ENCODE measurements at places on chromosomes 11 and 22.

GRCh38 chr22:32680277-32680676 is 121.2 kb upstream of the TIMP3 start:
- no peak for DNase-seq

- DNase-seq: no peak
Measured at GRCh38 chr11:33722590-33723234, 13.5 kb downstream of the CD59 start.

GRCh38 chr11:110297726-110298300 is 1.4 kb upstream of the RDX start:
- DNase-seq: no peak

- DNase-seq: peak; percentile 85
Measured at GRCh38 chr11:123235117-123235655, 40.1 kb upstream of the CLMP start.

DNA sequence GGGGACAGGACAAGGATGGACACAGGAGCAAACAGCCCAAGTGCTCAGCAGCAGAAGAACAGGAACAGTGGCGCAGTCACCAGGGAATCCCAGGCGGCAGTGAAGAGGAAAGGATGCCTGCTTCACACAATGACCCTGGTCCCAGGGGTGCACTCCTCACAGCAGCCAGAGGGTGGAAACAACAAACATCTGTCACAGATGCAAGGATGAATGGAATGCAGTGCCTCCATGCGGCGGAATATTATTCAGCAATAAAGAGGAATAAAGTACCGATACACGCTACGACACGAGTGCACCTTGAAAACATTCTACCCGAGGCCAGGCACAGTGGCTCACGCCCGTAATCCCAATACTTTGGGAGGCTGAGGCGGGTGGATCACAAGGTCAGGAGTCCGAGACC is 12.7 kb downstream of the CSNK1E start:
- no peak for DNase-seq

GRCh38 chr22:30469165-30469564 is 2.7 kb downstream of the SEC14L3 start:
- DNase-seq: no peak

DNA sequence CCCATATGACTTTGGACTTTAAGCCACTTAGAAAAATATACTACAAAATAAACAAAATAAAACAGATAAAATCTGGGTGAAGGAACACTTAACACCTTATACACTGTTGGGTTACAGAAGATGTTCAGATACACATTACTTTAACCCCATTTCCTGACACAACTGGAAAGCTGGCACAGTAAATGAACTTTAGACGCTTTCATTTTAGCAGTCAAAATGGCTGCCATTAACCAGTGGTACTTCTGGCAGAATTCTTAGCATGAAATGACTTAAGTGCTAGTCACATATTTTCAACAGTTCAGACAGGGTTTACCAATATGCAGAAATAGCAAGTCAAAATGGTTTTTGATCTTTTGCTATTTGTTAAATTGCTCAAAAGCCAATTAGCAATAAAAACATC is 37.9 kb downstream of the PIK3C2A start:
- DNase-seq: no peak

- DNase-seq: no peak
Measured at GRCh38 chr11:33334627-33335026, 77.4 kb downstream of the HIPK3 start.

DNA sequence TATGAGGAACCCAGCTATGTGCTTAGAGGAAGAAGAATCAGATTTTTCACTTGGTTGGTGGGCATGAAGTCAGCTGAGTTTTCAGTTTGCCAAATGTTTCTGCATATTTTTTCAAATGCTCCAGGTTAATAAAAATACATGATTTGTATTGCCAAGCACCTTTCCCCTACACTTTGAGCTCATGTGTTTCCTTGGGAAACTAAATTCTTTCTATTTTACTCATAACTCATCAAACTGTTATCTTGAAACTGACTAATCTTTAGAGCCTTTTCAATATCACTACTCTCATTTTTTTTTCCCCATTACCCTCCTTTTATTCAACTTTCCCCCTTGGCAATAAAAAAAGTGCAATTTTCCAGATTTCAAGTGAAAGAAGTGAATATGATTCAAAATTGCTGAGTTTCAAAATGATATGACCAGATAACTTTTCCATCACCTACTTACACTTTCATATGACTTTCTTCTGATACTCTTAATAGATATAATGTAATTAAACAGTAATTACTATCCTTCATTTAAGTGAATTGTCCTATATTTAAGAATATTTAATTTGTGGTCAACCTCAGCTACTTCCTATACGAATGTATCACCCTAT is 91.9 kb upstream of the SOX6 start:
- no peak for DNase-seq

DNA sequence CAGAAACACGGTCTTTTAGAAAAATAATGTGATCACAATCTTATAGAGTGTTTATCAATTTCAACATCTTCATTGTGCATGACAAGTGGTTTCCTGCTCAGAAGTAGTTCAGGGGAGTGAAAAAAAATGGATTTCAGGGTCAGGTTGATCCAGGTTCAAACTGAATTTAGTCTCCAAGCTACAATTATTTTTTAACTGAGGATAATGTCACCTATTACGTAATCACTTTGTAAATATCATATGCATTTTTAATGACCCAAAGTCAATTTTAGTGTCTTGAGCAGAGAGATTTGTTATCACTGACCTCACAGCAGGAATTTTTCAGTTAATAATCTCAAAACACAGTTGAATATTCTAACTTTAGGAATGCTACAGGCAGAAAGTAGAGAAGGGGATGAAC is 627.2 kb upstream of the LUZP2 start:
- no peak for DNase-seq

DNA sequence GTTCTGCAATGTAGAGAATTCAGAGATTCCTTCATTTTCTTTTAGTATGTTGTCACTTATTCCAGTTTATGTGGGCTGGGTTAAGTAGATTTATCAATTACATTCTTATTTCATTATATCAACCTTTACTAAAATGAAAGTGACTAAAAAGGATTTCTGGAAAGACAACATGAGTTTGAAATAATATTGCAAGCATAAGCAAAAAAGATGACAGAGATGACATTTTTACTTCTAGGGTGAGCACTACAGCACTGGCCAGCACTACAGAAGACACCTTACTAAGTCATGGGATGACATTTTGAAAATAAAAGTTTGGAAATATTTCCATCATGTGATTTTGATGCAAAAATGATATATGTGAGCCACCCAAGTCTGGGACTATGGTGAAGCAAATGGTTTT is 2.1 kb upstream of the USP47 start:
- no peak for DNase-seq

- DNase-seq: no peak
Measured at GRCh38 chr22:40220316-40221054, 42.8 kb downstream of the TNRC6B start.

DNA sequence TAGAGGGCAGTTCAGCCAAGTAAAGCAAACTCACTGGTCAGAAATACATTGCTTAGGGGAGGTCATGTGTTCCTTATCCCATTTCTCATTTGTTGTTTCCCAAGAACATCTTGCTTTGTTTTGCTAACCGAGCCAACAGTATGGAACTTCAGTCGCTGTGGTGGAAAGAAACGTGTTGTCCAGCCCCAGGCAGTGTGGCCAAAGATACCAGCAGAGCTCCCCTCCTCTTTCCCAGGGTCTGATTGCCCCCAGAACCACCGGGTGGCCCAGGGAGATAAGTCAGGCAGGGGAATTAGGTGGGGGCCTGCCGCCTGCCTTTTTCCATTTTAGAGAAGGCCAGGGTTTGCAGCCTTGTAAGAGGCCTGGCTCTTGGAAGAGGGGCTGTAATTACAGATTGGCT is 98.7 kb upstream of the CRYBB3 start:
- DNase-seq: no peak

DNA sequence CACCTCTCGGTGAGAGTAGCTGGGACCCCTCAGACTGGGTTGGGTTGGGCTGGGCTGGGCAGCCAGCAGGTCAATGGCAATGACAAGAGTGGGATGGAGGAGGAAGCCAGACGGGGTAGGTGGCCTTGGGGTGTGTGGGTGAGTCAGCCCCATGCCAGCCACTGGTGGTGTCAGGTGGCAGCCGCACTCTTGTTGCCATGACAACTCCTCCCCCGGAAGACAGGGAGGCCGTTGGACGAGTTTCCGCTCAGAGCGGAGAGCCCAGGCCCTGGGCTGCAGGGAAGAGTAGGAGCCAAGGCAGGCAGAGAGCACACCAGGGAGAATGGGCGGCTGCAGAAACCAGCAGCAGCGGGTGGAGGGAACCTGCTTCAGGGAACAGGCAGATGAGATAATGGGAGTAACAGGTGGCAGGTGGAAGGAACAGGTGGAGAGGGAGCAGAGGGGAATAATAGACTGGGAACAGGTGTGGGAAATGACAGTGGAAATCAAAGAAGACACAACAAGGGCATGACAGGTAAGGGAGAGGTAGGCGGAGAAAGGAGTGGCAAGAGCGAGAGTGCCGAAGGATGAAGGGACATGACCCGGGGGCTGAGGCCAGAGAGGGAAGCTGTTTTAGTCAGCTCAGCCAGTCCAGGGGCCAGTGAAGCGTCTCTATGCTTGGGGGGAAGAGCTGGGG is 8.7 kb downstream of the SPTBN2 start:
- DNase-seq: no peak

DNA sequence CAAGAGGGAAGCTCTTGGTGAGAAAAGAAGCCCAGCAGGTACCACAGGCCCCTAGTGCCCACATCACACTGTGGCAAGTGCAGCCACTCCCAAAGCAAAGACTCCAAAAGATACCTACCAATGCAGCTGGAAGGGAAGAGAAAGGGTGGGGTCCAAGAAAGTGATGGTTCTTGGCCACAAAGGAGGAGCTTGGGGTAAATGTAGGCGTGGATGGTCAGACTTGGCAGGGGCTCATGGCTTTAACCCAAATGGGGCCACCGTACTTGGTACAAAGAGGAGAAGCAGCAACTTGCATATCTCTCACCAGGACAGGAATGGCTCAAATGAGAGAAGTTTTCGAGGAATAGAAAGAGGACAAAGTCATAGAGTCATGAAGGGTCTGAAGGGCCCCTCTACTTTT is 4.8 kb downstream of the MAP3K11 start:
- no peak for DNase-seq

DNA sequence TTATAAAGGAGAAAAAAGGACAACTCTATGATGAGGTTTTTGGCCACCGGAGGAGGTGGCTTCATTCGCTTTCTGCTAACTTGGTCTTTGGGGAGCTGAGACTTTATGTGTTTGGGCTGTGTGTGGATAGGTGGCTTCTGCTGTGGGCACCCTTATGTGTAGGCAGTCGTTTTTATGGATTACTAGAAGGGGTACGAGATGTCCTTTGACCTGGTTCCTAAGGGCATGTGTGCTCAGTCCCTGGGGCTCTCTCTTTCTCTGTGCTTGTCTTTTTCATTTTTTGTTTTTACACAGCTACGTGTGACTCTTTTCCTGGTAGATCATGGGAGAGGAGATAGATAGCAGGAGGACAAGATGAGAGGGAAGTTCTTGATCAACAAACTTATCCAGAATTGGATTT is 93.4 kb downstream of the TEAD1 start:
- no peak for DNase-seq

DNA sequence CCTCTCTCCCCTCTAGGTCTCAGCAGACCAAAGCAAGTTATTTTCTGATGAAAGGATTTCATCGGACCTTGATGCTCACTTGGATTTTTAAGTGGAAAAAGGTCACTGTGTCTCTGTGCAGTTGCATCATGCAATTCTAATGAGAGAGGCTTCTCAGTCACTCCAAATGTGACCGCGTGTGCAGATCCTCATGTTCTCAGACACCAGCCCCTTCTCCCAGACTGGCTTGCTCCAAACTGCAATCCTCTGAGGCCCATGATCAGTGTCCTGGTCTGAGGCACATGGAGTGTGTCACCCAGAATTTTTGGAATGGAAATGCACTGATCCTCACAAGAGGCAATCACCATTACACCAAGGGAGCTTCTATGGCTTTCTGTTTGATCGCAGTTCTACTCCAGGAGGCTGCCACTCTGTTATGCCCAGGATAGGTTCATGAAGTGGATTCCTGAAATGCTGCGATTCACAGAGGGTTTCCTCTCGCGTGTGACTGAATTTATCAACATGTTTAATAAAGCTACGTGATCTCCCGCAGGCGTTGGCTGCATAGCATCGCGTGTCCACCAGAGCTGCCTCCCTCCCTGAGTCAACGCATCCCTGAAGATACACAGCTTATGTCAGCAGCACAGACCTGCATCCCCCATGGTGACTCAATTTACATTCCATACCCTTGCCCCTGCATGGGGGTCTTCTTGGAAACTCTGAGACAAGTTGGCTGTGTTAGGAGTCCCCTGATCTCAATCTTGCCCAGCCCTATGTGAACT is 544.6 kb upstream of the B3GAT1 start:
- no peak for DNase-seq

DNA sequence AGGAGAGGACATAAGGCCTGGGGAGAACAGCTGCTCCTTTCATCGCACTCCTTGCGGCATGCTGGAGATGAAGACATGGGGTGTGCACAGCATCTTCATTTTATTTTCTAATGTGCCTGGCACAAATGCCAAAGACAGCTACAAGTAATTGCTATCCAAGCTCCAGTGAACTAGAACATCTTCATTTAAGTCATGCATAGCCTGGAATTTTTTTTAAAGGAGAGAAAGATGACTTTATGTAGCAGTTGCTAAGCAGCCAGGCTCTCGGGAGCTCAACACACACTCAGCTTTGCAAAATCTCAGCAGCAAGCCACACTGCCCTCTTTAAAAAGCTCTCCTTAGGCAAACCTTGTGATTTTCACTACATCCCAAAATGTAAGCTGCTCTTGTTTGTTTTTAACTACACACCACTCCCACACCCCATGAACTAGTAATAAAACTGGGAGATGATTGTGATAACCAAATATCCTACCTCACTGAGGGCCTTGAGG is 164.5 kb upstream of the POU2AF2 start:
- DNase-seq: no peak

DNA sequence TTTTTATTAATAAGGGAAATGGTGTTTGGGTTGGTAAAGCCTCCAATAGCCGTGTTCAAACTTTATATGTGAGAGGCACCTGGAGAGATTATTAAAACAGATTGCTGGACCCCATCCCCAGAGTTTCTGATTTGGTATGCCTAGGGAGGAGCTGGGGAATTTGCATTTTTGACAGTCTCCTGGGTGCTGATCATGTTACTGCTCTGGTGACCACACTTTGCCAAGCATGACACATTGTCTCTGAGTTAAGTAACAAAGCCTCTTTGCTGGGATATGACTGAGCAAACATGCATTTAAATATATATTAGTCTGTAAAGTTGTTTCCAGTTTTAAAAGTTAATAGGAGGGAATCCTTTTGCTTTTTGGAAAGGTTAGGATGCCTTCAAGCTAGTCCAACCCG is 140.4 kb downstream of the NAV2 start:
- DNase-seq: no peak

GRCh38 chr11:3156661-3157311 is 8.3 kb downstream of the OSBPL5 start:
- no peak for DNase-seq

- no peak for DNase-seq
Measured at GRCh38 chr11:48001438-48002021, 21.2 kb downstream of the PTPRJ start.

- DNase-seq: no peak
Measured at GRCh38 chr11:36402568-36403170, 106.6 kb downstream of the PRR5L start.

Data from HEK293T (cell line).